Activated B cell treated with CpG ODN at 0.5 μM for 24 hours (primary cell): ENCODE measurements at places on chromosomes 4 and X.

- DNase-seq = no peak
Observed at GRCh38 chrX:22634751-22635150, 362.0 kb downstream of the CBLL2 start.

DNA sequence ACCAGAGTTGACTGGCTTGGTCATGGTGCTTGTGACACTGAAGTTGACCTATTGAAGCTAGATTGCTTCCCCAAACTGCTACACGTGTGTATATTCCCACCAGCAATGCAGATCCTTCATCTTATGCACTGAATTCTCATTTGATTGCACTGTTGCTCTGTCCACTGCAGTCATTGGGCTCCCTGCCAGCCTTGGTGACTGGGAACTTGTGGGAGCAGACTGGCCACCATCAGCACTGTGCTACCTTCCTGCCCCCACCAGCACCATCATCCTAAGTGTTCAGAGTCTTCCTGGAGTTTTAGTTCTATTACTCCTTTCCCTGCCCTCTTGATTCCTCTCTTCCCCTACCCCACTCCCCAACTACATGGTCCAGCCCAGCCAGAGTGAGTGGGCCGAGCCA, 117.7 kb upstream of the PRPS2 start:
- no peak for DNase-seq

GRCh38 chr4:7657545-7658297, 223.0 kb upstream of the PSAPL1 start:
- no peak for DNase-seq

- no peak for DNase-seq
Observed at GRCh38 chrX:136585960-136586359, 53.9 kb downstream of the VGLL1 start.

GRCh38 chr4:165203541-165204461, 3.6 kb upstream of the KLHL2 start:
- DNase-seq = no peak

GRCh38 chrX:153828723-153829548, 1.4 kb downstream of the PDZD4 start:
- no peak for DNase-seq

- DNase-seq = peak; percentile 20
Observed at GRCh38 chr4:17613761-17614415, 553 bp upstream of the MED28 start.

- DNase-seq = peak; percentile 25
Observed at GRCh38 chrX:1591863-1592469, 562 bp downstream of the AKAP17A start.

DNA sequence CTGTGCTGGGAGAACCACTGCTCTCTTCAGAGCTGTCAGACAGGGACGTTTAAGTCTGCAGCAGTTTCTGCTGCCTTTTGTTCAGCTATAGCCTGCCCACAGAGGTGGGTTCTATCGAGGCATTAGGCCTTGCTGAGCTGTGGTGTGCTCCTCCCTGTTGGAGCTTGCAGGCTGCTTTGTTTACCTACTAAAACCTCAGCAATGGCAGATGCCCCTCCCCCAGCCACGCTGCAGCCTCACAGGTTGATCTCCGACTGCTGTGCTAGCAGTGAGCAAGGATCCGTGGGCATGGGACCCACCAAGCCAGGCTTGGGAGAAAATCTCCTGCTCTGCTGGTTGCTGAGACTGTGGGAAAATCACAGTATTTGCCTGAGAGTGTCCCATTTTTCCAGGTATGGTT, 133.8 kb upstream of the UBQLN2 start:
- DNase-seq = no peak

DNA sequence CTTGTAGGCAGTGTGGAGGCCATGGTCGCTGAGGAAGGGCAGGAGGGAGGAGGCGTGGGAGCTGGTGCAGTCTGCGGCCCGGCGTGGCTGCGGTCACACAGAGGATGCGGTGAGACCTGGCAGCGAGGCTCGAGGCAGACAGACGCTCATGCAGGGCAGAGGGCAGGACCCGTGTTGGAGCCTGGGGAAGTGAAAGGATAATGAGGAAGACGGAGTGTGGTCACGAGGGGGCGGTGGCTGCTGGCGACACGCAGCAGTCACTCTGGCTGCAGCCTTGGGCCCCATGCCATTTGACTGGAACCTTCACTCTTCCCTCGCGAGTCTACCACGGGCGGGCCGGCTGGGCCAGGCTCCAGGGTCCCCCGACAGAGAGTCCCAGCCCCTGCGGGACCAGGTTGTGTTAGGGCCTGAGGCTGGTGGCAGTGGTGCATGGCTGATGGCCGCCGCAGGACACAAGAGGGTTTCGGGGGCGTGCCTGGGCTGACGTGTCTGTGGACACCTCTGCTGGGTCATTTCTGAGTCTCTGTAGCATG, 68.8 kb upstream of the HGFAC start:
- DNase-seq = peak; percentile 68

GRCh38 chrX:8647176-8647575, 84.8 kb downstream of the ANOS1 start:
- DNase-seq = no peak

GRCh38 chr4:168882650-168883233, 127.3 kb downstream of the CBR4 start:
- no peak for DNase-seq

DNA sequence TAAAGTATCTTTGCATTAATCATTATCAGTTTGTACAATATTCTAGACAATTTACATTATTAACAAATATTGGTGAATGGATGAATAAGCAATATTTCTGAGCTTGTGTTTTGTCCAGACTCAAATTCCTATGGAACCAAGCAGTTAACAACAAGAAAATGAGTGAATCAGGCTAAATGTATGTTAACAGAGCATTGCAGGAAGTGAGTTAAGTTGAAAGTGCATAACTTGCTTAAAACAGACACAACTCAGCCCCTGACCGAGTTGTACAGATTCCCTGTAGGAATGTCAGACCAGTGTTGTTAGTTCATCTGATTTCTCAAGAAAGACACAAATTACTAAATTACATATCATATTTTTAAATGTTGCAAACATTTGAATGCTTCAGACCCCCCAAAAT, 23.7 kb upstream of the CSN1S1 start:
- DNase-seq = no peak

- DNase-seq = no peak
Observed at GRCh38 chrX:111283446-111283845, 13.2 kb upstream of the CAPN6 start.

DNA sequence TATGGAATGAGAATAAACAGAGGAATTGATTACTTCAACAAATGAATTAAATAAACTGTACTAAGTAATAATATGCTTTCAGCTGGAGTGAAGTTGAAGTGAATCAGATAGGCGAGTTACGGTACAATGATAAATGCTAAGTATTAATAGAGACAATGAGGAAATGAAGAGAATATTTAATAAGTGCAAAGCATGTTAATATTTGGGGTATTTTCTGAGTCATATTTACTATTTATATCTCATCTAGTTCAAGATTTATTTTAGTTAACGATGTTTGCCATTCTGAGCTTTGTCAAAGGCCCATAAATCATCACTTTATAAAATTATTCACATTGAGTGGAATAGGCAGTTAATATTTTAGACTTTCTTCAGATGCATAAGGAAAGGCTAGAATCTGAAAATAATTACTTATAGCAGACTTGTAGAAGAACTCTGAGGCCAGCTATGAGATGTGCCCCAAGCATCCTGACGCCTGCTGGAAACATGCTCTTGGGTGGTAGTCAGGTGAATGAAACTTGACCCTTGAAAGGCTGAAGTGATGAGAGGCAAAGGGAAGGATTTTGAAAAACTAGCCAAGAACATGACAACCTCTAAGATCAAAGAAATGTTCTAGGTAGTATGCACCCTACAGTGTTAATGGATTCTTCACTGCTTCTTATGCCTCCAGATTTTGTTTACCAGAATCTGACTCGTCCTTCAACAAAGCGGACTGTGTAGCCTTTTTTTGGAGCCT, 133.8 kb upstream of the STIM2 start:
- DNase-seq = no peak

DNA sequence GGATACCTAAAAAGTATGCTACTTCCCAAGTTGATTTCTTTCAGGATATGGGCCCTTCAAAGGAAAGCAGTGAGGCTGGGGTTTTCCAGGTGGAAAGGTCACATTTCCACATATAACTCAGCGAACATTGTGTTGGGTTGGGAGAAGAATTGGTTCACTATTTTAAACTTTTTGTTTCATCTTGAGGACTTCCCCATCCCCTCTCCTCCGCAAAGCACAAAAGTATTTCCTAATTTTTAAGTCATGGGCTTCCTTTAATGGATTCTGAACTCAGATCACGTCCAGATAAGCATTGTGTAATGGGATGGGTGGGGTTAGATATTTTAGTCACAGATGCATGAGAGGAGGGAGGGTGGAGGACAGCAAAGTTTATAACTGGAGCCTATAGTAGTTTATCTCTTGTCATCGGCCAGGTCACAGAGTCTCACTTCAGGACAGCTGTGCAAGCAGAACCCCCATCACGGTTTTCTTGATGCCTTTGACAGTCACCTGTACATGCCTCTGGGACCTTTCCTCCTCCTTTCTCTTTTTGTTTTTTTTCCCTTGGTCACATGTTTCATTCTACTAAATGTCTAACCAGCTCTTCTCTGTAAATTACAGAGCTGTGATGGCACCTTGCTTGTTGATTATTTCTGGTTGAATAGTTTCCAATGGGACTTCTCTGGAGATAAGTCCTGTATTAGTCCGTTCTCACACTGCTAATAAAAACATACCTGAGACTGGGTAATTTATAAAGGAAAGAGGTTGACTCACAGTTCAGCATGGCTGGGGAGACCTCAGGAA, 115.4 kb downstream of the PTTG2 start:
- no peak for DNase-seq
